ENCODE measurements at places on chromosomes 11 and 22.

GRCh38 chr11:128632141-128632791 lies 44.9 kb upstream of the ETS1 start:
- DNase-seq, result no peak

- DNase-seq, result no peak
Observed at GRCh38 chr11:19466314-19466713, 225.6 kb upstream of the E2F8 start.

- no peak for DNase-seq
Observed at GRCh38 chr11:122093731-122094275, 22.2 kb downstream of the BLID start.

DNA sequence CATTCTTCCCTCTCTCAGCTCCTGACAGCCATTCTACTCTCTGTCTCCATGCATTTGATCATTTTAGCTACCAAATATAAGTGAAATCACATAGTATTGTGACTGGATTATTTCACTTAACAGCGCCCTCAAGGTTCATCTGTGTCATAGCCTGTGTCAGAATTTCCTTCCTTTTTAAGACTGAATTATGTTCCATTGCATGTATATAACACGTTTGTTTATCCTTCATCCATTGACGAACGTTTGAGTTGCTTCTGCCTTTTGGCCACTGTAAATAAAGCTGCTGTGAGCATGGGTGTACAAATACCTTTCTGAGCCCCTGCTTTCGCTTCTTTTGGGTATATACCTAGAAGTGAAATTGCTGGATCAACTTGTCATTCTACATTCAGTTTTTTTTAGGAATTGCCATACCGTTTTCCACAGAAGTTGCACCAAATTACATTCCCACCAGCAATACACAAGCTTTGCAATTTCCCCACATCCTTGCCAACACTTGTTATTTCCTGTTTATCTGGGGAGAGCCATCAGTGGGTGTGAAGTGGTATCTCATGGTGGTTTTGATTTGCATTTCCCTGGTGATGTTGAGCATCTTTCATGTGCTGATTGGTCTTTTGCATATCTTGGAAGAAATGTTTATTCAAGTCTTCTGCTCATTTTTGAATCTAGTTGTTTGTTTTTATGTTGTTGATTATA lies 17.5 kb downstream of the GLB1L2 start:
- no peak for DNase-seq

DNA sequence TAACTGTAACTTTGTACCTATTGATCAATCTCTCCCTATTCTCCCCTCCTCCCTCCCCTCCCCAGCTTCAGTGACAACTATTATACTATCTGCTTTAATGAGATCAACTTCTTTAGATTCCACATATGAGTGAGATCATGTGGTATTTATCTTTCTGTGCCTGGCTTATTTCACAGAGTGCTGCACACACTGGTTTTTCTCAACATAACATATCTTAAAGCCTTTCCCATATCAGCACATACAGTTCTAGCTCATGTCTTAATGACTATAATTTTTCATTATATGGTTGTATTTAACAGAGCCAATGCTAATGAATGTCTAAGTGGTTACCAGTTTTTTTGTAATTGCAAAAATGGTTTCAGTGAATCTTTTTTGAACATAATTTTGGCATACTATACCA lies 340.3 kb upstream of the DDI1 start:
- no peak for DNase-seq

DNA sequence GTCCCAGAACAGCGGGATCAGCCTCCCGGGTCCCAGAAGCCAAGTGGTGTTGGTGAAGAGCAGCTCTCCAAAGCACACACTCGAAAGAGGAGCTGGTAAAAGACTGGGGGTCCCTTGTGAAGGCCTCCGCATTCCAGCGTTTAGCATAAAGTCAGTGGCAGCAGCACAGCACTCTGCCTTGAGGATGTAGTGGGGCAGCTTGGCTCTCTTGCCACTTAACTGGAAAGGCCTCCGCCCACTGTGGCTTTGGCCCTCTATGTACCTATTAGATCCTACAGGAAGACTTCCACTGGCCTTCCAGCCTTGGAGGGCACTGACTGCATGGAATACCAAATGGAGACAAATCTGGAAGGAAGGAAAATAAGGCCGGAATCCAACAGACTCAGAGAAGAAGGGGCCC lies 1455.3 kb downstream of the BRD1 start:
- no peak for DNase-seq

DNA sequence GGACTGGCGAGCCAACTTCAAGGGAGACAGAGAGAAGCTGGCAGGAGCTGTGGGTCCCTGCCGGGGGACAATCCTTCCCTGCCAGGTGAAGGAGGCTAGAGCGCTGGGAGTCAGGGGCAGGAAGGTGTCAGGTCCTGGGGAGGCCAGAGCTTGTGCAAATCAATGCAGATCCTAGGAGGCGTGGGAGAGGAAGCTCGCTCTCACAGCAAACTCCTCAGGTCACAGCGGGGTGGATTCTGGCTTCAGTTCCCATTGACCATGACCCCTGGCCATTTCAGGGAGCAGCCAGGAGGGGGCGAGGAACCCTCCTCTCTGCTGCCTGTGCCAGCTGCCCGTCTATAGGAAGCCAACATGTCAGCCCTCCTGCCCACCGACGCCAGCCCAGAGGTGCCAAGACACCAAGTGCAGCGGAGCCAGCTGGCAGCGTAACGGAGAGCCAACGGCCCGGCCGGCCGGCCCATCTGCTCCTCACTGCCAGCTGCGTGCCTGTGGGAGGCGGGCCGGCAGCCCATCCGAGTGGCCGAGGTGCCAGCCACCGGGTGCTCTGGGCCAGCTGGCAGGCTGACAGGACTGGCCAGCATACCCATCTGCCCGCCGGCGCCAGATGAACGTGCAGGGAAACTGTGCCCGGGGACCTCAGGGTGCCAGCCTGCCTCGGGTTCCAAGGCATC lies 374.8 kb downstream of the MIAT start:
- DNase-seq, result no peak

- DNase-seq, result no peak
Observed at GRCh38 chr22:37338539-37339246, 56.4 kb downstream of the CYTH4 start.

GRCh38 chr11:108851781-108852180 lies 186.9 kb downstream of the DDX10 start:
- no peak for DNase-seq

- no peak for DNase-seq
Observed at GRCh38 chr11:134228625-134229024, 4.2 kb downstream of the VPS26B start.

DNA sequence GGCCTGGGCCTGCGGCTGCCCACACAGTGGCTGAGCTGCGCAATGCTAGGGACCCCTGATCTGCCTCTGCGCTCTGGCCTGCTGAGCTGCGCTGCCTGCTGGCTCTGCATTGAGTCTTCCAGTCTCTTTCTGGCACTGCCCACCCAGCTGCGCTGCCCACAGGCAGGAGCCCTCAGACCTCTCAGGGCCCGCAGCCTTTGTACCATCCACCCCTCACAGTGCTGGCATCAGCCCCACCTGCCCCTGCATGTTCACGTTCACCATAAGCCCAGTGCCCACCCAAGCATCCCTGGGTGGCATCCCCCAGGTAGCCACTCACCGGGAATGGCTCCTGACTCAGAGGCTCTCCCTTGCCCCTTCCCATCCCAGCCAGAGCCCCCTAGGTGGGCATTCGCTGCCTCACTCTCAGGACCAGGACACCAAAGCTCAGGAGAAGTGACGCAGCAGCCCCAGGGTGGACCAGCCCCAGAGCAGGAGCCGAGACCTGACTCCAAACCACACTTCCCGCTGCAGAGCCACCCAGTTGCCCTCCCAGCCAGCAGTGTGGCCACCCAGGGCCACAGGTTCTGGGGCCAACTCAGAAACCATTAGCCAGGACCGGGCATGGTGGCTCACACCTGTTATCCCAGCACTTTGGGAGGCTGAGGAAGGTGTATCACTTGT lies 21.7 kb upstream of the COMT start:
- DNase-seq, result no peak

- DNase-seq, result no peak
Observed at GRCh38 chr11:86197448-86197847, 47.1 kb upstream of the EED start.

GRCh38 chr22:43263645-43264514 lies 76.9 kb upstream of the TTLL12 start:
- peak; percentile 80 for DNase-seq

DNA sequence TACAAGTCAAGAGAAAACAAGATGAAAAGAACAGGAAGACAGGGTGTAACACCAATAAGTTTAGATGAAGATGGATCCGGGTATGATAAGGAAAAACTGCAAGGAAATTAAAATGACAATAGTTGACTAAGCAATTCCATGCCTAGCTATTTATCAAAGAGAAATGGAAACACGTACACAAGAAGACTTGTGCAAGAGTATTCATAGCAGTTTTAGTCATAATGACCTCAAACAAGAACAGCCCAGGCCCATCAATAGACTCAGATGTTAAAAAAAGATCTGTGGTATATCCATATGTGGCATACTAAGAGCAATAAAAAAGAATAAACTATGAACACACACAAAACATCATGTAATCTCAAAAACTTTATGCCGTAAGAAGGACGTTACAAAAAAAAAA lies 33.2 kb downstream of the SLC5A12 start:
- no peak for DNase-seq

DNA sequence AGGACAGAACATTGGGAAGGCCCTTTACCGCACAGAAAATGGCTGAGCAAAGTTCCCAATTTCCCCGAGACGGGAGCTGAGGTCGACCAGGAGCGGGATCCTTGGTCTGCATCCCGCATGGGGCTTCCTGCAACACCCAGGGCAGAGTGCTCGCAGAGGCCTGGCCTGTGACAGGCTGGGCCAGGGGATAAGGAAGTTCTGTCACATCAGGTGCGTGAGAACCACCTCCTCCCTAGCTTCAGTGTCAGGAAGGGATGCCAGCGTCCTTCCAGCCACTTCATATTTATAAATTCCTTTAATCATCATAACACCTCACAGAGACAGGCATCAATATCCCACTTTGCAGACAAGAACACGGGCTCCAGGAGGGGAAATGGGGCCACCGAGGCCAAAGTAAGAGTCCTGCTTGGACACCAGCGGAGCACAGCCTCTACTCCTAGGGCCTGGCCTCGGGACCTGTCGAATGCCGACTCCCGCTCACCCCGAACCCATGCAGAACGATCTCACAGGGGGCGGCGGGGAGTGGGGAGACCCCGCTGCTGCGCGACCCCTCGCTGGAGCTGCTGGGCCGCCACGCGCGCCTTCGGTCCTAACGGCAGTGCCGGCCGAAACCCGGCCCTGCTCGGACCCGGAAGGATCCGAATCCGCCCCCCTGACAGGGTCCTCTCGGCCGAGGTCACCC lies 532 bp downstream of the BET1L start:
- DNase-seq, result no peak

GRCh38 chr11:3230636-3231549 lies 1.3 kb downstream of the MRGPRE start:
- DNase-seq, result no peak

DNA sequence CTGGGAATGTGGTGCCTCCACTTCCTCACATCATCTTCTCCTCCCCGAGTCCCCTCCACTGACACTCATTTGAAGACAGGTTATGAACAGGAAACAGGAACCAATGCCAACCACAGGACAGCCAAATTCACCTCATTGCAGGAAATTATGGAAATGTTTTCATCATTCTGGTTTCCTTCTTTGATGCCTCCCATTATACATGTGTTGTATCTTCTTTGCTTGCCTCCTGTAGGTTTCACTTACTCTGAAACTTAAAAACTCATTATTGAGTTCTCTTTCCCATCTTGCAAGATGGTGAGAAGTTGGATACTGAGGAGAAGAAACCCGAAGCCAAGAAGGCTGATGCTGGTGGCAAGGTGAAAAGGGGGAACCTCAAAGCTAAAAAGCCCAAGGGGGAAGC lies 108.5 kb downstream of the PHF21B start:
- DNase-seq, result no peak

GRCh38 chr22:44865193-44866057 lies 113.0 kb downstream of the ARHGAP8 start:
- no peak for DNase-seq

- DNase-seq, result no peak
Observed at GRCh38 chr11:76240666-76241065, 34.4 kb upstream of the WNT11 start.

- no peak for DNase-seq
Observed at GRCh38 chr11:75777461-75778110, 9.0 kb downstream of the DGAT2 start.

Measured in activated CD8-positive, alpha-beta memory T cell treated with anti-CD3 and anti-CD28 coated beads for 1 hour (primary cell).